ENCODE measurements at places on chromosomes 11 and 22.

DNA sequence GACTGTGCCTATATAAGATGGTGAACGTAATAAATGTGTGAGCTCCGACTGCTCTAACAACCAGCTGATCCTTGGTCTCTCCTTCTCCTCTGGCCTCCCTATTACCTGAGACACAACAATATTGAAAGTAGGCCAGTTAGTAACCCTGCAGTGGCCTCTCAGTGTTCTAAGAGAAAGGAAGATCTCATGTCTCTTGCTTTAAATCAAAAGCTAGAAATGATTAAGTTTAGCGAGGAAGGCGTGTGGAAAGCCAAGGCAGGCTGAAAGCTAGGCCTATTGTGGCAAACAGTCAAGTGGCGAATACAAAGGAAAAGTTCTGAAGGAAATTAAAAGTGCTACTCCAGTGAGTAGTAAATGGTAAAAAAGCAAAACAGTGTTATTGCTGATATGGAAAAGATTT lies 39.5 kb downstream of the HIPK3 start:
- no peak for DNase-seq

- no peak for DNase-seq
These were observed 37.9 kb downstream of the SREBF2 start for GRCh38 chr22:41870786-41871185.

GRCh38 chr11:75851203-75851602 lies 36.2 kb downstream of the UVRAG start:
- no peak for DNase-seq

- DNase-seq = peak; percentile 78
These were observed 174.5 kb upstream of the NTM start for GRCh38 chr11:131195661-131196517.

DNA sequence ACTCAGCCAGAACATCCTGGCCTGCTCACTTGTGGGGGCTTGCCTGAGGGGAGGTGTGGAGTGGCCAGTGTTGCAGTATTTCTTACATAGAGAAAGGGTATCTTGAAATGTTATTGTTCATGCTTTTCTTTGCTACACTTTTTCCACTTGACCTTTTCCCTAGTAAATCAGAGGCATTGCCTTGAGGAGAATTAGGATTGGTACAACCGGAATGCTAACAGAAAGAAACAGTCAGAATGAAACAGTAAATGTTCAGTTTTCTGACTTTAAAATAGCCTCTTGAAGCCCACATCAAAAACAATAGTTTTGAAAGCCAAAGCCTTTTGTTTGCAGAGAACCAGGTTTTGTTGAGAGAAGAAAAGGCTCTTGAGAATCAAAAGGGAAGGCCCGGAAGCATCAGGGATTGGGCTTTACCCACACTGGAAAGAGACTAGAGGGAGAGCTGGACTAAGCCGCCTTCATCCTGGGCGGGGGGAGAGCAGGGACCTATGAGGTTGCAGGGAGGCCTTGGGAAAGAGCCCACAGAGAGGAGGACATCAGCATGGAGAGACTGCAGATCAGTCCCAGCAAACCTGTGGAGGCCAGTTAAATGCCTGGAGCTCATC lies 12.4 kb downstream of the ADM start:
- DNase-seq = no peak

DNA sequence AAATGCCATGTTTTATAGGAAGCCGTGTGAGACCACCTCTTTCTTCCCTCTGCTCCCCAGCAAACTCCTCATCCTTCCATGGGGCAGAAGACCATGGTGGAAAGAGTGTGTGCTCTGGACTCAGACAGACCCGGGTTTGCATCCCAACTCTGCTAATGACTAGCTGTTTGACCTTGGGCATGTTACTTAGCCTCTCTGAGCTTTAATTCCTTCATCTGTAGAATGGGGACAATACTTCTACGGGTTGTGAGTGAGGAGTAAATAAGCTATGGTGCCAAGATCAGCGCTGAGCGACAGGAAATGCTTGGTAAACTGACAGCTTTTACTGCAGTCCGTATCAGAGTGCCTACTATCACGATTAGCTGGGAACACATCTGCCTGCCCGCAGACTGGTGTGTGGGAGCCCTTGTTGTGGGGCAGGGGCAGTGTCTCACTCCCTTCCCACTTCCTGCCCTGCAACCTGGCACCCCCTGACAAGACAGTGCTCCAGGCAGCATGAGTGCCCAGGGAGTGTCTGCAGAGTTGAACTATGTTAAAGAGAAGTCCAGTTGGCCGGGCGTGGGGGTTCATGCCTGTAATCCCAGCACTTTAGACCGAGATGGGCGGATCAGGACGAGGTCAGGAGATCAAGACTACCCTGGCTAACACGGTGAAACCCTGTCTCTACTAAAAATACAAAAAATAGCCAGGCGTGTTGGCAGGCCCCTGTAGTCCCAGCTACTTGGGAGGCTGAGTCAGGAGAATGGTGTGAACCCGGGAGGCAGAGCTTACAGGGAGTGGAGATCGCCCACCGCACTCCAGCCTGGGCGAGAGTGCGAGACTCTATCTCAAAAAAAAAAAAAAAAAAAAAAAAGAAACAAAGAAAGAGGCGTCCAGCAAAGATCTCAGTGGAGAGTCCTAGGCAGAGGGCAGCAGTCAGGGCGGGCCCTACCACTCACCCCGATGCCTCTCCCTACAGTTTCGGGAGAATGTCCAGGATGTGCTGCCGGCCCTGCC lies 2.2 kb downstream of the SEC14L2 start:
- DNase-seq = no peak

DNA sequence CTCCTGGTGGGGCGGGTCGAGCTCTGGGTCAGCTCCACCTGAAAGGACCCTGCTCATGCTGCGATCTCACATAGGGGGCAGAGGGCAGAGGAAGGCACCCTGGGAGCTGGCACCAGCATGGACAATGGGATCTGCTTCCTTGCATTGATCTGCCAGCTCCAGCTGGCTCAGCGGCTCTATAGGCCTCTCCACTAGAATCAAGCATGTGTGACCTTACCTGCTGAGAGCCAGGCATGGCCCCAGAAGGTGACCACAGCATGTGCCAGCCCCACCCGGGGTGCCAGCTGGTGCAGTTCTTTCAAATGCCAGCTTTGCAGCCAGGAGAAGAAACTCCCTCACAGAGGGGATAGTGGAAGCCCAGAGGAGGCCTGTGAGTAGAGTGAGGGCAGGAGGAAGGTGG lies 22.0 kb upstream of the KLHL35 start:
- DNase-seq = no peak

DNA sequence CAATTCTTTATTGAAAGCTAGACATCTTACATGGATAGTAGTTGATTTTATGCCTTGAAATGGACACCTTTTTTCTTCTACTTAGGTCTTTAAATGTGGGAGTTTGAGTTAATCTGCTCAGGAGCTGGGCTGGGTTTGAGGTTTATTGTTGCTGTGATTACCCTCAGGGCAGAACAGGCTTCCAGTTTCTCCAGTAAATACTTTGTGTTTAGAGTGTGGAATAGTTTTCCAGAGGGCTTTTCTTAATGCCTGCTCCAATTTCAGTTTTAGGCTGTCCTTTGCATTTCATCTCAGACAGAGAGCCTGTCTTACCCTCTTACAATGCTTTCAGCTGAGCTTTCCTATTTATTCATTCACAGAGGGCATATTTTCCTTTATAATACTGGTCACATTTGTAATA lies 69.9 kb upstream of the ADORA2A start:
- DNase-seq = no peak

DNA sequence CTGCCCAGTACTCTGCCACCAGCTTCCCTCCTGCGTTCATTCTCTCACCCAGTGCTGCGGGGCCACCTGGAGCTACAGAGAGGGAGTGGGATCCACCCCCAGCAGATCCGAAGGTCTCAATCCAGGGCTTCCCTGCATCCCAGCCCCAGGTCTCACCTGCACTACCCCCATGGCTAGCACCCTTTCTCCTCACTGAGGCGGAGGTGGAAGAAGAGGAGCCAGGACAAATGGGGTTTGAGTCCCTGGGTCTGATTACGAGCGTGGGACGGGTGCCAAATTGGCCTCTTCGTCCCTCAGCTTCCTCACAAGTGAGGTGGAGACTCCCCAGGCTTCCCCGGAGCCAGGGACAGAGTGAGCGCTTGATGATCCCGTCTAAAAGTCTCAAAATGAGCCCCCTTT lies 64.2 kb downstream of the NFAM1 start:
- DNase-seq = no peak

DNA sequence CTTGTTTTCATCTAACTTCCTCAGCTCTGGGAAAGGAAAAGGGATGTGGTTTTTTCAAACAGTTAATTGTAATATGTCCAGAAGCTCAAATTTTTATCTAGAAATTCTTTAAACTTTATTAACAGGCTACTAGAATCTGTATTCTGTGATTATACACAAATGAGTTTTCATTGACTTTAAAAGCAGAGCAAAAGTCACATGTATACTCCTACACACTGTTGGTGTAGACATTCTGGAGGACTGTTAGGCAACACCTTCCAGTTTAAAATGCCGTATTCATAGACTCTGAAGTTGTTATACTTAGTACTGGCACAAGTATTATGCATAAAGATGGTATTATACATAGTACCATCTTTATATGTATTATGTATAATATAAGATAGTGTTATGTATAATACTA lies 64.9 kb downstream of the SPECC1L start:
- no peak for DNase-seq

DNA sequence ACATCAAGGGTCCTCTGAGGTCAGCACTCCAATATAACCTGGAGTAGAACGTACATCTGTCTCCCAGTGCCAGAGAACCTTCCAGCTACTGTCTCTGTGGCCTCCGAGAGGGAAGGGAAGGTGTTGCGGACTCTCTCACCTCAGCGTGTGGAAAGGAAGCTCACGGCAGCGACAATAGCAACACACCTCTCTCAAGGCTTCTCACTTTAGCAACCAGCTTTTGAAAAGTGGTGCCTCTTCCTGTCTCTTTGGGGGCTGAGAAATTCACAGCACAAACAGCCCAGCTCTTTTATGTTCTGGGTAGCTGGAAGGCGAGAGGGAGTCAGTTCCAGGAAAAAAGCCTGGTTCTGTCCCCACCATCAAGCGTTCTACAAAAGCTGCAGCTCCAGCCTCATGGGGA lies 156.9 kb upstream of the TBCEL start:
- no peak for DNase-seq

Data from NCI-H2081 treated with DMSO at 0.1 percent for 48 hours (cell line).